ENCODE measurements at places on chromosomes 2 and 18.

DNA sequence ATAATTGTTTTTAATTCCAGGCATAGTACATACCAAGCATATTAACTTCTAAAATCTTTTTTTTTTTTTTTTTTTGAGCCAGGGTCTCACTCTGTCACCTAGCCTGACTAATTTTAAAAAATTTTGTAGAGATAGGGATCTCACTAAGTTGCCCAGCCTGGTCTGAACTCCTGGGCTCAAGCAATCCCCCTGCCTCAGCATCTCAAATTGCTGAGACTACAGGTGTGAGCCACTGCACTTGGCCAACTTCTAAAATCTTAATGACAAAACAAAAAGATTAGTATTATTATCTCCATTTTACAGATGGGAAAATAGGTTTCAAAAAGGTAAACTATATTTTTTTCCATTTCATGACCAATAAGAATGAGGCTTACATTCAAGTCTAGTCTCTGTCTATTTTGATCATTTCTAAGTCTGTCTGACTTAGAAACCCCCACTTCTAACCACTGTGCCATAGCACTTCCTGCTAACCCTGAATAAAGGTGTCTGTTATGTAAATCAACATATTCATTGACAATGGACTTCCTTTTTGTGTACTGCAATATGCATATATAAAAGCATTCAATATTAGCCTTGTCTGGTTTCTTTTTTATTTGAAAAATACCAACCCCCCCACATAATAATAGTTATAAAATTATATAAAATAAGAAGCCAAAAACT is 28.7 kb upstream of the ZEB2 start:
- no peak for DNase-seq

GRCh38 chr18:57141208-57142129 is 5.4 kb upstream of the BOD1L2 start:
- peak; percentile 63 for DNase-seq

GRCh38 chr2:9296559-9296958 is 89.9 kb downstream of the ASAP2 start:
- no peak for DNase-seq

- DNase-seq, result no peak
Observed at GRCh38 chr2:177784745-177785067, 287.9 kb downstream of the PDE11A start.

DNA sequence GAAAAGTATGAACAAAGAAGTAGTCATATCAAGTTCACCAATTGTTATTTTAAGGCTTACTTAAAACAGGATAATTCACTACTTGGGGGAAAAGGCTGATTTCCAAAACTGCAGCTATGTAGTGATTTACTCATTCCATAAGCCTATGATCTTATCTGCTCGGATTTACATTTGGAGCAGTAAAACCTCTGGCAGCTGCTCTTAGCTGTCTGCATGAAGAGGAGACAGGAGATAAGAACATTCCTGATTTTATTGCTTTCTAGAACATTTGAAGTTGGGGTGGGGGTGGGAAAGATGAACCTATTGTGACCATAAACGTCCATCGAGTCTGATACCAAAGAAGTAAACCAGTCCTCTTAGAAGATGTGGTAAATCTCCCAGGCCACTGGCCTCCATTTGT is 120.9 kb downstream of the MMADHC start:
- DNase-seq, result no peak
